ENCODE measurements at places on chromosomes 2 and 18. TPM values are rescaled to one million over a fixed set of nuclear protein-coding genes. Genes with fewer than 3 reads are reported as not detected.

DNA sequence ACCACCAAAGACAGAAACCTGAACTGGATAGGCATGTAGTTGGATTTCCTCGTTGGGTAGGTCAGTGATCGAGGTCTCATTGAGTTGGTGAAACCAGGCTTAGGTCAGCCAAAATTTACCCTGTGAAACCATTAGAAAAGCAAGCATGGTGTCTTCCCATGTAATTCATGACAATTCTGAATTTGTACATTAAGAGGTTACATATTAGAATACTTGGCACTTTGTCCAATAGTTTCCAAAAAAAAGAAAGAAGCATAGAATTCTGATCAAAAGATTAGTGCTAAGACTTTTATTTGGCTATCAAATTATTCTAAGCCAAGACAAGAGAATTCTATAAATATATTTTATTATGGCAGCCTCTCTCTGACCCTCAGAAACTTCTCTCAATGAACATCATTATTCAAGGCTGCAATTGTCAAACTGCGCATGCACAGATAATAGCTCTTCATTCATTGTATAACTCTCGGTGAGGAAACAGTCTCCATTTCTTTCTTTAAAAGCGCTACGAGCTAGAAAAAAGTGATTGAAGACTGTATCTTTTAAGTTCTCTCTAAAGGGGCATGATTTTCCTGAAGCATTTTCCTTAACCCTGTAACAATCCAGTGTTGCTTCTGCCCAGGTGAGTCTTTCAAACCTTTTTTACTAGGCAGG lies 79.1 kb upstream of the MYCN start:
- DNase-seq: no peak

The OTOS gene
- total RNA-seq: not detected

DNA sequence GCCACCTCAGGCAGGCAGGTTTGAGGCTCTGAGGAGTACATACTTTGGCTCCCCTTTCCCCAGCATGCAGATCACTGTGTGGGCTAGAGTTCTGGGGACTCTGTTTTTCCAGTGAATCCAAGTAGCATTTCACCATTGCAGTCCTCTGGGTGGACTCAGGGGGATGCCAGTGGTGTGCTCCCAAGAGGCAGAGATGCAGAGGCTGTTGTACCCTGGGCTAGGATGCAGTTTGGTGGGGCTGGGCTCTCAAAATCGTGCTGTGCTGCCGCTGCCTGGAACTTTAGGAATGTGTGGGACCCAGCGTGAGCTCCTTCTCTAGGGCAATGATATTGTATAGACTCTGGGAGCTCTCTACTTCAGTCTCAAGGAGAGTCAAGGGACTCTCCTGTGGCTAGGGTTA lies 104.9 kb downstream of the MYO3B start:
- no peak for DNase-seq

The GKN2 gene
- total RNA-seq: not detected

DNA sequence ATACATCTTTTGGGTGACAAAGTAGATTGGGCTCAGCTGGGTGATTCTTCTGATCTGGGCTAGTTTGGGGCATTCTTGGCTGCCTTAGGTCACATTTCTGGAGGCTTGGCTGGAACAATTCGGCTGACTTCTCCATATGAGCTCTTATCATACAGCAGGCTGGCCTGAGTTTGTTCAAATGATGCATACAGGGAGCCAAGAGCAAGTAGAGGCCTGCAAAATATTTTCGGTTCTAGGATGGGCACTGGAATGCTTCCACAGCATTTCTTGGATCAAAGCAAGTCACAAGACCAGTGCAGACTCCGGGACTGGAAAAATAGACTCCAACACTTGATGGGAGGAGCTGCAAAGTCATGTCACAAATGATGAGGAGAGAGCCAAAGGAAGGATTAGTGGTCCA lies 98.4 kb downstream of the SCG2 start:
- no peak for DNase-seq

Measured in CD4-positive, CD25-positive, alpha-beta regulatory T cell (primary cell).